ENCODE measurements at places on chromosomes 6 and 20.

- DNase-seq: no peak
Measured at GRCh38 chr6:7152462-7152861, 44.7 kb downstream of the RREB1 start.

DNA sequence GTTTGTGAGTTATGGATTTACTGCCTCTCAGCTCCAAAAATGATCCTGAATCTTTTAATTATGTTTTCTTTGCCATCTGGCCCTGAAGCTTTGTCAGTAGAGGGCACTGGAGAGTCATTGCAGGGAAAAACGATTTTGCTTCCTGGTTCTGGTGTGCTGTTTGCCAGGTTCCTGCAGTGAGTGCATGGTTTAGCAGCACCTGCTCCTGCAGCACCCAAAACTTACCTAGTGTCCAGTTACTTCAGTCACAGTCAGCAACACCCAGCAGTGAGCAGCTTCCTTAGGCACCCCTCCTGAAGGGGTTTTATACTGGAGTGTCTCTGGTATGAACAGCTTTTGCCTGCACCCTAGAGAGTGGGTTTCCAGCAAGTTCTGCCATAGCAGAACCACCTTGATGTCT is 6.0 kb upstream of the TRIM26 start:
- DNase-seq: peak; percentile 34

GRCh38 chr20:415820-416322 is 7.8 kb downstream of the RBCK1 start:
- no peak for DNase-seq

DNA sequence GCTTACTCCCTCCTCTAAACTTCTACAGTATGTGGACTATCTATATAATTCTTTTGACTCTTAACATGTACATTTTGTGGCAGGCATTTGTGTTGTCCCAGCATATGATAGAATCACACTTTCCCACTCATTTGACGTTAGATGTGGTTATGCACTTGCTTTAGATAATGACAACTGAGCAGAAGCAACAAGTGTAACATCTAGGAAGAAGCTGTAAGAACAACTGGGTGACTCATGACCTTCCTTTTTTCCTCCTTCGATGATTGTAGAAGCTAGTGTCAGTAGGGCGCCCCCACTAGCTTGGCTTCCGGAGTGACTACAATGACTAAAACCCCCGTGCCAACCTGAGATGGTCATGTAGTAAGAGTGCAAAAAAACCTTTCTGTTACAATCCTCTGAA is 74.6 kb upstream of the CEP85L start:
- DNase-seq: peak; percentile 26

- no peak for DNase-seq
Measured at GRCh38 chr6:15769511-15770018, 106.7 kb upstream of the DTNBP1 start.

GRCh38 chr20:33925867-33926266 is 67.8 kb upstream of the RALY start:
- DNase-seq: no peak

GRCh38 chr6:106254636-106255035 is 70.9 kb downstream of the ATG5 start:
- no peak for DNase-seq

DNA sequence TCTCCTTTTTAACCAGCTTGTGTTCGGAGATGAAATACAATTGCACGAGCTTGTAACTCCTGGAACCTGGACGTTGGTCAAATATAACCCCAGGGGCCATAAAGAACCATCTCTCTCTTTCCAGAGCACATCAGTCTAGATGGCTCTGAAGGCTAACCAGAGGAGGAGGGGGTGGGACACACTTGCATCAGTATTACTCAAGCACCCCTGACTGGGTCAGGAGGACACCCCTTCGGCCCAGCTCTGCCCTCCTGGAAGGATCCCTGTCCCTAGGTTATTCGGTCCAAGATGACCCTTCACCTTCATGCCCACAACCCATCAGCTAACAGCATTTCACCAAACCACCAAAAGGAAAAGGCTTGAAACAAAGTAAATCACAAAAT is 67.1 kb downstream of the FYN start:
- DNase-seq: no peak

DNA sequence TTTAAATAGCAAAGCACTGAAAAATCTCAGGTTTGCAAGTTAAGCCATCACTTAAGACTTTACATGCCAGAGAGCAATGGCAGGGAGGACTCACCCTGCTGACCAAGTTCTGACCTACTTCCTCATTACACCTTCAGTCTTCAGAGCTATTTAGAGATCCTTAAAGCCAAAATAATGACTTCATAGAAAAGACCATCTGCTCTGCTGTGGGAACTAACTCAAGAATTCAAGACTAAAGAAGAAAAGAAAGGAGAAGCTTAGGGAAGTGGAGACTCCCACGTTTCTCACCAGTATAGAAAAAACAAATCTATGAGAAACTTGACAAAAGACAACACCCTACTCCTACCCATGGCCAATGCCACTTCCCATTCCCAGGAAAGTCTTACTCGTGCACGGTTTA is 28.6 kb downstream of the XPO5 start:
- DNase-seq: no peak

GRCh38 chr6:121886223-121886830 is 450.9 kb downstream of the GJA1 start:
- no peak for DNase-seq

DNA sequence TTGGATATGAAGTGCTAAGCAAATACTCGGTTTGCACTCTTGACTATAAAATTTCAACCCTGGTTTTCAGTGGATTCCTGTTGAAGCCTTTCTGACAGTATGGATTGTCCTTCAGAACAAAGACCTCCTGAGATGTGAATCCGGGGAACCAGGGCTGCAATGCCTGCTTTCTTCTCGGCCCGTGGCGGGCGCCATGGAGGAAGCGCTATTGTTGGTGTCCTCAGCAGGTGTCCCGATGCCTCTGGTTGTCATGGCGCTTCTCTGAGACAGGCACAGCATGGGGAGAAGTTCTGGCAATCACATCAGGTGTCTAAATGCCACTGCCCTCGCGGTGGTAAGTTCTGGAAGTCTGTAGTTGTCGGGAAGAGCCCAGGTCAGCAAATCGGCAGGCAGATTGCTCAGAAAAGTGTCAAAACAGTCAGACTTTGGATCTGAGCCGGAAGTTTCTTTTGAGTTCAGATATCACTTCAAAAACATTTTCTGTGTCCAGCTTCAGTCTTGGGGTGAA is 188.5 kb downstream of the CDH4 start:
- DNase-seq: no peak

- DNase-seq: peak; percentile 20
Measured at GRCh38 chr6:112027942-112028674, 25.8 kb upstream of the CCN6 start.

DNA sequence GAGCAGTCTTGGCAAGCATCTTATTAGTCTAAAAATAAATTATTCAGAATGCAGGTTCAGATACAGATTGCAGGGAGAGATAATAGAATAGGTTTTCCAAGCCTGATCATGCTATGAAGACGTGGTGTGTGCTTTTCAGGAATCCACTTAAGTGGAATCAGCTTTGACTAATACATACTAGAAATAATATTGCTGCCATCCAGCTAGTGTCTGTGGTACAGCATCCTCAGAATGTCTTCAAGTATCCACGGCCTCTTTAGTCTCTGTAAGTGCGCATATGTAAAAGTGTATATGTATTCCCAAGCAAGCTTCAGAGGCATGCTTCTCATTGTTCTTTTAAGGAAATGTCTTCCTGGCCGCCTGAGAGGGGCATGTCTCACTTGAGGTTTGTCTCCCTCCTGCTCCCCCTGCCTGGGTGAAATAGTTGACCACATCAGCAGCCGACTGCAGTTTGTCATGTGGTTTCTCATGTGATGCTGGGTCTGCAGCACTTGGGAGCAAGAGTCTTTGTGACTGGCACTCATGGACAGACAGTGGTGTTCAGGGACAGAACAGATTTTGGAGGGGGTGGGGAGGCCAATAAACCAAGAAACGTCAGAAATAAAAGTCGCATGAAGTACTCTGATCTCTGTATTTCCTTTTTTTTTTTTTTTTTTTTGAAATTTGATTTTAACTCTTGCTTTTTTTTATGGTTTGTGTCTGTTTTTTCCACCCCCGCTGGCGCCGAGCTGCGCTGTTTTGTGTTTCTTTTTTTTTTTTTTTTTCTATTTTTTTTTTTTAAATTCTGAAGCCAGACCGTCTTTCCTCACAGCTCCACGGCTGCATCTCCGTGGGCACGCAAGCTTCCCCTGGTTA is 150.8 kb downstream of the PRL start:
- no peak for DNase-seq

DNA sequence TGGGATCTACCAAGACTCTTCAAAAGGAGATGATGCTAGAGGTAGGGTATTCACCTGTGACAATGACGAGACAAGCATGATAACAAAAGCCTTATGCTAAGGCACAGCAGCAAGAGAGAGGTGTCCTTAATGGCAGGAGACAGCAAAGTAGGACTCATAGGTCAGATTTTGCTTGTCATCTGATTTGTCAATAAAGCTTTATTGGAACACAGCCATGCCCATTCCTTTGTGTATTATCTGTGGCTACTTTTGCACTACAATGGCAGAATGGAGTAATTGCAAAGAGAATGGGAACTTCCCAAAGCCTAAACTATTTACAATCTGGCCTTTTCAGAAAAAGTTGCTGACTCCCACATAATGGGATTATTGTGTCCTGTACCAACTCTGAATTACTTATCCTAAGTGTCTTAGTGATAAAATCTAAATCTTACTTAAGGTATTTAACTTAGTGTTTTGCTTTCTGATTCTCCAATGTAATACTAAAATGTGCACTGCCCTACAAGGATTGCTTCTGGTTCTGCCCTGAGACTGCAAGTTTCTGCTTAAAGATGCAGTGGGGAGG is 221.6 kb downstream of the CDC5L start:
- no peak for DNase-seq

DNA sequence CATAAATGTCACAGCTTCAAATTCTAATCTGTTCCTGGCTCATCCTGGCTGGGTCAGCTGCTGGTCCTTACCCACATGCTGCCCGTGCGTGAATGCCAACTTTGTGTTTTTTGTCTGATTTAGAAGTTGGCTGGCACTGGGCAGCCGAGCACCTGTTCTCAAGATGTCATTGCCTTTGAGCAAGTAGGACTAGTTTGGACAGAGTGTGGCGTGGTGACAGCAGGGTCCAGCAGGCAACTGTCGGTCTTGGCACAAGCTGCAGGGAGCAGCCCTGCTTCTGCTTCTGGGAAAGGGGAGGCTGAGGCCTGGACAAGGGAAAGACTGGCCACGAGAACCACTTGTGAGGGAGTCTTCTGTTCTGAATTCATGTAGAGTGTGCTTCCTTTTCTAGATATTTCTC is 26.4 kb upstream of the ADRM1 start:
- DNase-seq: no peak

GRCh38 chr6:31741815-31742214 is 2.0 kb downstream of the MSH5 start:
- DNase-seq: no peak

DNA sequence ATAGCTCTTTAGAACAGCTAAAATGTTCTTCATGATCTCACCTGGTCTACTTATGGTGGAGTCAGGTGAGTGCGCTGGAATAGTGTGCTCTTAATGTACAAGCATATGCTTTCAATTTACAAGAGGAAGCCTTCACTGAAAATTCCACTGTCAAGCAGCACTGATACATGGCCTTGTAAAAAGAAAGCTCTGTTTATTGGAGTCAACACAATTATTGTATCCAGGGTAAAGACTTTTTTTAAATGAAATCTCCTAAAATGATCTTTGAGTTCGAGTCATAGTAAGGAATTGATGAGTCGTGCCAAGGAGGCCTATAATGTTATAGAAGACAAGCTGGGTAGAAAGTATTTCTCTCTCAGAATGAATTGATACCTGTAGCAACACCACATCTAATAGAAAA is 41.6 kb upstream of the CARMIL1 start:
- no peak for DNase-seq

DNA sequence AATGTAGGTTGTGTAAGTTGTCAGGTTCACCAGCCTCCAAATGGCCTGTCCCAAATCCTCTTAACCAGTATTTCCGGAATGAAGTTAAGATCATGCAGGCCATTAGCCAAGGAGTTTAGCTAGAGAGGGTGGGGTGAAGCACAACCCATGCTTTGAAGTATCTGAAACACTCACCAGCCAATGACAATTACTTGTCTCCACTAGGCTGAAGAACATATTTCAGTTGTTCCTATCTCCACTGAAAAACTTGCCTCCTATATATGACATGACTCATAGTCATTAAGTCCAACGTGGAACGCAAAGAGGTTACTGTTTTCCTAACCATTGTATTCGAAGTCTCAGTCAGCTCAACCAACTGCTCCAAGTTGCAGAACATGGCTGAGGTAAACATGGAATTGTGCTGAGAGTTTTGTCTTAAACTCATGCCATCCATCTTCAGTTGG is 37.4 kb upstream of the TNFAIP3 start:
- DNase-seq: no peak

DNA sequence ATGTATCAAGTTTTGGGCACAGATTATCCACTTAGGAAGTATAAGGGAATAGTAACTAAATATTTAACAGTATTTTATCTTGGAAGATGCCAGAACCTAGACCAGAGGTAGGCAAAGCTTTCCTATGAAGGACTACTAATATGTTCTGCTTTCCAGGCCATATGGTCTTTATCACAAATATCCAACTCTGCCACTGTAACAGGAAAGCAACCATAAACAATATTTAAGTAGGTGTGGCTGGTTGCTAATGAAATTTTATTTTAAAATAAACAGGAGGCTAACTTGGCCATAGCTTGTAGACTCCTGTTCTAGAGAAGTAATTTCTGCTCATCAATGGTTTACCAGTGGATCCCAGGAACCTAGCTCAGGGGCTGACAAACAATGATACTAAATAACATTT is 39.4 kb downstream of the NOL7 start:
- no peak for DNase-seq

Measured in central memory CD8-positive, alpha-beta T cell (primary cell).